ENCODE measurements at places on chromosomes 6 and 20. TPM values are rescaled to one million over a fixed set of nuclear protein-coding genes. Genes with fewer than 3 reads are reported as not detected.

The ERVFRD-1 gene
- 0.05 TPM for total RNA-seq

The PRSS35 gene
- total RNA-seq: not detected

The ULBP3 gene
- 14.9 TPM for total RNA-seq

The SLC4A11 gene
- total RNA-seq: 14.9 TPM

The TAAR6 gene
- not detected for total RNA-seq

The DEFB124 gene
- total RNA-seq: not detected

The CAPN11 gene
- 2.2 TPM for total RNA-seq

DNA sequence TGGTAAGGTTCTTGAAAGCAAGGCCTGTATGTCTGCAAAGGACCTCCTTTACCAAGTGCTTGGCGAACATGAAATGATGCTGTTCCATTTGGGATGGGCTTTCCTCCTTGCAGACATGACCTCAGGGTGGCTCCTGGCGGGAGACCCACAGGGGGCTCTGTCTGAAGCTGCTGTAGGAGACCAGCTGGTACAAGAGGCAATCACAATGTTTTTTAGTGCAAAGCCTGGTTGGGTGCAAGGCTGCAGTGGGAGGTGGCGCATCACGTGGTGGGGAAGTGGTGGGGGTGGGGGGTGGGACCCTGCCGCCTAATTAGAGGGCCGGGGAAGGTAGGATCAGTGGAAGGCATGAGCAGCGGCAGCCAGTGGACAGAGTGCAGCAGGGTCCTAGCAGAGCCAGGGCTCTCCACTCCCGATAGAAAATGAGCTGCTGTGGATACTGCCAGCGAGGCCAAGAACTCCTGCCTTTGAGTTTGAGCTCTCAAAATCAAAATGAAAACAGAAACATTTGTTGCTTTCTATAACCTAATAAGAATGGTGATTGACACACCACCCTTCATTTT is 9.1 kb upstream of the ARMC2 start:
- DNase-seq: no peak

- DNase-seq: peak; percentile 37
Observed at GRCh38 chr6:3849681-3850450, 693 bp downstream of the FAM50B start.

- no peak for DNase-seq
Observed at GRCh38 chr6:156345700-156346099, 431.5 kb upstream of the ARID1B start.

DNA sequence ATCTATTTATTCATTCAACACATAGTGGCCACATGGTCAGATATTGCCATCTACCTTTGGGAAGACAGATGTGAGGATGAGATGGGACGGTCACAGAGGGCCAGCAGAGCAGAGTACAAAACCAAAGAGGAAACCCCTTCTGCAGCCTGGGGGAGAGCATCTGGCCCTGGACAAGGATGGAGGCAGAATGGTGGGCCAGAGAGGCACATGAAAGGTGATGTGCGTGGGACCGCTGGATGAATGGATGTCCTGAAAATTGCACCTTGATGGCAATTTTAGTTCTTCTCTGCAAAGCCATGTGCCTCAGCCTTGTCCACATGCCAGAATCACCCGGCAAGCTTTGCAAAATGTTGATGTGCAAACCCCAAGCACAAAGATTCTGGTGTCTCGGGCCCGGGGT is 77.4 kb upstream of the CD93 start:
- DNase-seq: peak; percentile 0

DNA sequence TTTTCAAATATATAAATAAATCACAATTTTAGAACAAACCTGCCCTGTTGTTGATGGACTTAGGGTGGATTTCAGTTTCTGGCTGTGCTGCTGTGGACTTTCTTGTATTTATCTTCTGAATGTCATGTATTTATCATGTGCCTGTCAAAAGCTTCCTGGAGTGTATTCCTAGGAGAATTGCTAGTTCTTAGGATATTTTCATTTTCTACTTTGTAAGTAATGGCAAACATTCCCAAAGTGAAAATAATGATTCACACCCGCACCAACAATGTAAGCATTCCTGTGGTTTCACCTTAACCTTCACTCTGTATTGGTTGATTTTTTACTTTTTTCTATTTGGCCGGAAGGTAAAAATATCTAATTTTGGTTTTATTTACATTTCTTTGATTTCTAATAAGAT is 387.8 kb downstream of the SMOC2 start:
- DNase-seq: no peak

DNA sequence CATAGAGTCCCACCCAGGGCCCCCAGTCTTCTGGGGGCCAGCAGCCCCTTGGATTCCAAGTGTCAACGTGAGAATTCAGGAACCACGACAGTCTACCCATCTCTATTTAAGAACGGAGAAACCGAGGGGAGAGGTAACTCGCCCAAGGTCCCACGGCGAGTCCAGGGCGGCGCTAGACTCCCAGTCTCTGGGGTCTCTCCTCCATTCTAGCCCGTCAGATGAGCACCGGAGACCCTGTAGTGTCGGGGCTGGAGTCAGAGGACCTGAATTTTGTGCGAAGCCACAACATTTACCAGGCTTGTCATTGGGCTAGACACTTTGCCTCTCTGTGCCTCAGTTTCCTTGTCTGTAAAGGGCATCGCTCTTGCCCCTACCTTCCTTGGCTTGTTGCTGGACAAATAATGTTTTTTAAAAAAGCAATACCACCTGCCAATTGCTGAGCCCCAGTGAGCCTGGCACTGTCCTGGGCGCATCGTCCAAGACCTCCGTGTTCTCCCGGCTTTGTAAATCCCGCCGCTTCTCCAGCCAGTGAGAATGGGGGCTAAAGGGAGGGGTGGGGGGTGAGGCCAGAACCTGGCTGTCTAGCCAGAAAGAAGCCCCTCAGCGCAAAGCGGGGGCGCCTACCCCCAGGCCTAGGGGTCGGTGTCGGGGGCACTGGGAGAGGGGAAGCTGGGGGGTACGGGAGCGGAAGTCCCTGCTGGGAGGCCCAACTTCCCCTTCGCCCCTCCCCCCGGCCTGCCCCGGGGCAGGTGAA is 91.7 kb downstream of the NCR2 start:
- DNase-seq: no peak

DNA sequence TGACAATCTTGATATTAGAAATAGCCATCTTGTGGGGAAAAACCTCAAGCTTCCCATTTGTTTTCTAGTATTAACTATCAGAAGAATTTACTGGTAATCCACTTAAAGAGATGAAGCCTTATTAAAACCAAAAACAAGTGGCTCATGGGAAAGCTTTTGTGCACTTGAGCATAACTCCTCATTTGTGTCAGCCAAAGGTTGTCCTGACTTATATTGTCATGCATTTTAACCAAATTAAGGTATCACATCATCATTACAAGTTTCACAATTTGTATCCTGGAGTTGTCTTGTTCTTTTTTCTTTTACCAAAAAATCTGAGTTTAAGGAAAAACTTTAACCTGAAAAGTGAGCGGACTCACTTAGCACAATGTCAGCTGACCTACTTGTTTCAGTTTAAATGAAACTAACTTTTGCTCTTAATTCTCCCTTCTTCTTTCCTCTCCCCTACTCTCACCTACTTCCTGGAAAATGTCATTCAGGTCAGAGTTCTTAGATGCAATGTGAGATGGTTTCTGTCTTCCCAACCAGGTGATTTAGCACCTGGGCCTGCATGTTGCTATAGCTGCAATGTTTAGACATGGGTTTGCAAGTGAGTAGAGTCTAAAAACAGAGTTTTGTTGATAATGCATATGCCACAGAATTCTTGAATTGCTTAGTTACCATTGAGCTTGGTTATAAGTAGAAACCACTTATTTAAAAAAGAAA is 82.8 kb downstream of the TNFAIP3 start:
- no peak for DNase-seq

- DNase-seq: peak; percentile 94
Observed at GRCh38 chr20:14337400-14338171, at the start of gene FLRT3. Gene FLRT3 (minus strand): TSS chr20:14337612. CDS start chr20:14327506, 10,106 bp downstream.
